ENCODE measurements at places on chromosomes 1 and 21. TPM values are rescaled to one million over a fixed set of nuclear protein-coding genes. Genes with fewer than 3 reads are reported as not detected.

Gene LCE6A
- not detected for total RNA-seq

Gene DPT
- not detected for total RNA-seq

Gene LIPI
- total RNA-seq = not detected

Gene SEC16B
- total RNA-seq = not detected

Gene SPRR5
- total RNA-seq = not detected

Gene TFF3
- not detected for total RNA-seq

Gene PDZK1
- not detected for total RNA-seq

Gene OR10Z1
- not detected for total RNA-seq

Gene KRTAP19-3
- not detected for total RNA-seq

Gene C1orf94
- total RNA-seq = not detected

Gene HSD3B1
- total RNA-seq = not detected

Gene KLF17
- not detected for total RNA-seq

Gene ADAMTS4
- 6.5 TPM for total RNA-seq

Gene FMO3
- not detected for total RNA-seq

Gene C1orf87
- total RNA-seq = not detected

Gene TYW3
- total RNA-seq = 27.9 TPM

Gene TTC4
- 30.2 TPM for total RNA-seq

Gene BSDC1
- total RNA-seq = 35.2 TPM

Gene FCER1G
- total RNA-seq = 0.74 TPM

Gene COL11A1
- not detected for total RNA-seq

Gene CYYR1
- total RNA-seq = not detected

Gene TNFRSF4
- total RNA-seq = 110 TPM

Gene PADI1
- not detected for total RNA-seq

Gene PCAT6
- total RNA-seq = 0.37 TPM

Gene PAX7
- total RNA-seq = not detected

Gene RAB25
- total RNA-seq = 1.3 TPM

Gene ASTN1
- total RNA-seq = not detected

Gene ETV3L
- not detected for total RNA-seq

Gene ABCB10
- total RNA-seq = 18.9 TPM

Gene AADACL3
- total RNA-seq = not detected

Gene CFAP74
- total RNA-seq = not detected

Gene UBL4B
- not detected for total RNA-seq

Gene OLFML3
- total RNA-seq = not detected

All from activated naive CD4-positive, alpha-beta T cell treated with anti-CD3 and anti-CD28 coated beads for 36 hours (primary cell).